ENCODE measurements at places on chromosomes 1 and 21.

DNA sequence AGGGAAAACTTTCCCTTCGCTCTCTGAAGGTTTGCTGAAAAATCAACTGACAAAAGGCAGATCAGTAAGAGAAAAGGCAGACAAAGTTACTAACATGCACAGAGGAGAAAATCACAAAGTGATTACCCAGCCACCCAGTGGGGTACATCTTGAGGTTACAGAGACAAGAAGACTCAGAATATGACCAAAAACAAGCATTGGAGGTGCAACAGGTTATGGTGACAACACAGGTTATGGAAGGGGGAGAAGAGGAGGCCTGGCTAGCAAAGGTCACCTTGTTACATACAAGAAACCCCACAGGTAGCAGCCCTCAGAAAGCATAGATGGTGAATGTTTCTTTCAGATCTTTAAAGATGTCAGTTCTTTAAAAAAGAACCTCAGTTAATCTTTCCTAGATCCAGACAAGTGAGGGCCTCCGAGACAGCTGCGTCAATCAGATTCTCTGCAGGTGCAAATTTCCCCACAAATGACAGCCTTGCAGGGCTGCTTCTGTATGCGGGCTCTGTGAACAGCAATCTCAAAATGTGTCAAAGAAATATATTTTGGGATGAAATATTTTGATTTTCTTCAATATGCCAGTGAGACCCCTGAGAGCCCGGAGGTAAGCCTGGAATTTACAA lies 207.6 kb upstream of the RAB4A start:
- no peak for DNase-seq

DNA sequence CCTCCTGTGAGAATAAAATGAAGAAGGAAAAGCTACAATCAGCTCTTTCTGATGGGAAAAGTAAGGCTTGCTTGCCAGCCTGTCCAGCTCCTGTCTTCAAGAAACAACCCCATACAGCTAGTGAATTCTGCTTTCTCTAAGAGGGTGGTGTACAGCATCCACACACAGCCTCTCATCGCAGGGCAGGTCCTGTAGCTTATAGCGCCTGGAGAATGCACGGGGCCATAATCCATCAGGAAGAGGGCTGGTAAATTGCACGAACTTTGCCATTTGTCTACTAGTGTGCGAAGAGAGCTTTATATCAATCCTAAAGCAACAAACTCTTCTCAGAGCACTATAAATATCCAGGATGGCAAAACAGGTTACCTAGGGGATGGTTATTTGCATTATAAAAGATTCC lies 83.3 kb upstream of the SAMSN1 start:
- DNase-seq: no peak

- DNase-seq: no peak
Observed at GRCh38 chr1:206578068-206578977, 33.9 kb downstream of the EIF2D start.

- no peak for DNase-seq
Observed at GRCh38 chr1:19138958-19139581, 71.0 kb downstream of the UBR4 start.

DNA sequence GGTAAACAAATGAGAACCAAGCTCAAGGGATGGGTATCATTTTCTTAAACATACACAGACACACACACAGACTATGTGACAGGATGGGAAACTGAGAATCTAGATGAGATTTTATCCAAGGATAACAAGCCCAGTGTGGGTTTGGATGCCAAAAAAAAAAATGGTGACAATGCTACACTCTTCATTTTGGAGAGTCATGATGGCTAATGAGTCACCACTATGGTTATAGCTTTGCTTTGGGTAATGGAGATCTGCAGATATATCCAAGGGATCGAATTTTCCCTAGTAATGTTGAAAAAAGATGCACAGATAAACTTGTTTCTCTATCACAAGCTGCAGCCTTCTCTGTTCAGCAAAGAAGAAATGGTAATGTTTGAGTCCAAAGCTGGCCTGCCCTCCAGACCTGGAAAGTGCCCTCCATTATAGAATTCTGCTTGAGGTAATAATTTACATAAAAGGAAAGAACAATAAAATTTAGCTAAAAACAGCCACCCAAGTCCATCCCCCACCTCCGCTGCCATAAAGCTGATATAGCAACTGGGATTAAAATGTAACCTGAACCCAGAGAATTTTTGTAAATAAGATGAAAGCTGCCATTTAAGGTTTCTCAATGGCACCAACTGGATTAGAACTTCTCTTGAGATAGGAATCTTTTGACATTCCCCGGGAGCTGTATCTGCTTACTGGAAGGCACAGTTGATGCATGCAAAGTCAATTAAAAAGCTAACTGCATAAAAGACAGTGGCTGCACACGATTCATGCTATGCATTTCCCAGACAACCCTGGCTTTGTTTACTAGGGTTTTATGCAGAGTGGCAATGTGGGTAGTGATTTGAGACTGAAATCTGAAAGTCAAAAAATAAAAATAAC lies 395.2 kb upstream of the LYPLAL1 start:
- DNase-seq: no peak

All from skeletal muscle cell (primary cell).